ENCODE measurements at places on chromosomes 4 and X.

GRCh38 chrX:154751203-154751668 lies 359 bp upstream of the GAB3 start:
- no peak for DNase-seq

DNA sequence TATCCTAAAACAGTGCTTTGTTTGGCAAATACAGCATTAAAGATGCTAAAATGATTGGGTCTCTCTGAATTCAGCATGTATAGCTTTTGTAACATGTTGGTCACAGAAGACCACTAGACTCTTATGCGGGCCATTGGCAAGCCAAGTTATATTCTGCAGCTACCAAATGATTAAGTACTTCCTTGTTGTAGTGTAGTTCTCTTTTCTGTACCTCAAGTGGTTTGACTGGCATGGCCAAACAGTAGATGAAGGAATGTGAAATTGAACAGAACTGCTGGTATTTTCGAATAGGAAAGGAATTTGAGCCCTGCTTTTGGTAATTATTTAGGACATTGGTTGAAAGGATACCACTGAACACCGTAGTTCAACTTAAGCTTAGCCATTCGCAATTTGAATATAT lies 193.9 kb upstream of the GPC4 start:
- DNase-seq = no peak

GRCh38 chr4:3412257-3413020 lies 29.3 kb upstream of the HGFAC start:
- DNase-seq = no peak

GRCh38 chrX:69031971-69032391 lies 133.3 kb downstream of the PJA1 start:
- no peak for DNase-seq

- DNase-seq = no peak
Observed at GRCh38 chrX:17824980-17825379, 36.1 kb downstream of the RAI2 start.

DNA sequence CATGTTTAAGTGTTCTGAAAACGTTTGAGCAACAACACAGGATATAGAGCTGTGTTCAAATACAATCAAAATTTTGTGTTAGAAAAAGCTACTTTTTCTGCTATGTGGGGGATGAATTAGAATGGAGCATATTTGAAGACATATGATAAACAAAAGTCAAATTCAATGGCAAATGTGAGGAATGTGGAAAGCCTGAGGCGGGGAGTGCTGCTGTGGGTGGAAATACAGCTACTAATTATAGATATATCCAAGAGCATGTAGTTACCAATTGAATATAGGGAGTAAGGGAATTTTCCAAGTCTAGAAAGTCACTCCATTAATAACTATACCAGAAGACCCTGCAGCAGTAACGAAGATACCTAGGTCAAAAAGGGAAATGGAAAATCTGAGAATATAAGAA lies 2370.4 kb upstream of the TENM3 start:
- DNase-seq = no peak

GRCh38 chr4:57148831-57149505 lies 38.8 kb upstream of the IGFBP7 start:
- no peak for DNase-seq

DNA sequence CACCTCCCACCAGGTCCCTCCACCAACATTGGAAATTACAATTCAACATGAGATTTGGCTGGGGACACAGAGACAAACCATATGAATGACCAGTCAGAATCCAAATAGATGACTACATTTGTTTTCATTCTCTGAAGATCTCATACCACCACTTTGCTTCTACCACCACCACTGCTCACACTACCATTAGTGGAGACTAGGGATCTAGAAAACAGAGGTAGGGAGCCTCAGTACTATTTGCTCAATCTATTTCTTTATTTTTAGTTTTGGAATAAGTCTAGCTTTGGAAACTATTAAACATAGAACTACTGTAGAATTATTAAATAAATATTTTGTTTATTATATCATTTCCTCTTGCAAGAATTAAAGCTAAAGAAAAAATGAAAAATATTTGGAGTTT lies 727.9 kb downstream of the CCSER1 start:
- DNase-seq = no peak

DNA sequence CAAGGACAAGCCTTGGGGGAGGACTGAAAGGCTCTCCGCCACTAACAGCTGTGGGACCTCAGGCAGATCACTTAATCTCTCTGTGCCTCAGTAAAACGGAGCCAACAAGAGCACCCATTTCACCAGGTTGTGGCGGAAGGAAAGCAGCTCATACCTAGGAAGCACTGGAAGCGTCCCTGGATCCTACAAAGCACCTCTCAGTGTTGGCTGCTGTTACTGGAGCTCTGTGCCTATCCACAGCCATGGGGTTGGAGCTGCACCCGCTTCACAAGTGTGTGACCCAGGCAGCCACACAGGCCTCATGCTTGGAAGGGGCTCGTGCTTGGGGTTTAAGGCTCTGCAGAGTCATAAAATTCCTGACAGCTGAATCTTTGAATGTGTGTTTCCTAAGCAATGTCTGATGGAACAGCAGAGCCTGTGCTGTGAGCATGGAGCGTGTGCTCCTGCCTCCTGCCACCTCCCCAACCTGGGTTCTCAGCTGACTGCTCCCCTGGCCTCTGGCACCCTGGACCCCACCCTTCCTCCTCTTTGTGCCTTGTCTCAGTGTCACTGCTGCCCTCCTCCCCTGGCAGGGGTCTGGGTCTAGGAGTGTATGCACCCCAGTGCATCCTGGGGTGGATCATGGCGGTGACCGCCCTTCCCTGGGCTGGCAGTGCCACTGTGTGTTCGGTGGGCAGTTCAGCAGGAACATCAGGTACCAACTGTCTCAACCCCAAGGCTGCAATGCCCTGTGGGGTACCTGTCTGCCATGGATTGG lies 14.4 kb upstream of the MAN2B2 start:
- no peak for DNase-seq

DNA sequence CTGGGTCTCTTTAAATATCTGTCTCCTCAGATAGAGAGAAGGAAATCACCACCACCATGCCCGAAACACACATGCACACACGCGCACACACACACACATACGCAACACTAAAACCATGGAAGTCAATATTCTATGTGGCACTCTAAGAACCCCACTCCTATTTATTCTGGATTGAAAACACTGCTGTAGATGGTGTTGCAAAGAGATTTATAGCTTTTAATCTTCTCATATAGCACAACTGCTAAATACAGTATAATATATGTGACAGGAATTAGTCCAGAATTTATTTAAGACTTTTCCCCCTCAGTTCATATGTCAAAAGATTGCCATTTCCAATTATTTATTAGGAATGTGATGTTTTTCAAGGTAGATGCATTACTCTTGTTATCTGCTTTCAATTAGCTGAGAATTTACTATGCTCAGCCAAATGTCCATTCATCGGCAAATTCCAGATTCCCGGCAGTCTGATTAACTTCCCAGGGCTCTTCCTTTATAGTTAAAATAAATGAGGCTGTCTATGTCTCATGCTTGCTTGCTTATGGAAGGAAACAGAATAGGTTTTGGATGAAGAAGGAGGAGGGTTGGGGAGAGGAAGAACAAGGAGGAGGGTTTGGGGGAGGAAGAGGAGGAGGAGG lies 115.4 kb upstream of the NDP start:
- no peak for DNase-seq

- no peak for DNase-seq
Observed at GRCh38 chr4:77581724-77582123, 23.9 kb upstream of the CXCL13 start.

DNA sequence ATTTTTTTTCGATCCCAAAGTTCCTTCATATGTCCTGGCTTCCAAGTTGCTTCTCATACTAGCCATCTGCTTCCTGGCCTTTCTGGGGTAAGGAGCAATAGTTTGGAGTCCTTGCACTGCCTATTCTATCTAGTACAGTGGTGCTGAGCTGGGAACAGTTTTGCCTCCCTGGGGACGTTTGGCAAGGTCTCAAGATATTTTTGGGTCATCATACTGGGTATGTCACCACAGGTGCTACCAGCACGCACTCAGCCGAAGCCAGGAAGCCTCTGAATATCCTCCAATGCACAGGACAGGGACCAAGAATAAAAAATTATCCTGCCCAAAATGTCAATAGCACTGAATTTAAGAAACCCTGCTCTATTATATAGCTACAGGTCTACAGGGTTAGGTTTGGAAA lies 35.4 kb upstream of the TMSB15B start:
- no peak for DNase-seq

DNA sequence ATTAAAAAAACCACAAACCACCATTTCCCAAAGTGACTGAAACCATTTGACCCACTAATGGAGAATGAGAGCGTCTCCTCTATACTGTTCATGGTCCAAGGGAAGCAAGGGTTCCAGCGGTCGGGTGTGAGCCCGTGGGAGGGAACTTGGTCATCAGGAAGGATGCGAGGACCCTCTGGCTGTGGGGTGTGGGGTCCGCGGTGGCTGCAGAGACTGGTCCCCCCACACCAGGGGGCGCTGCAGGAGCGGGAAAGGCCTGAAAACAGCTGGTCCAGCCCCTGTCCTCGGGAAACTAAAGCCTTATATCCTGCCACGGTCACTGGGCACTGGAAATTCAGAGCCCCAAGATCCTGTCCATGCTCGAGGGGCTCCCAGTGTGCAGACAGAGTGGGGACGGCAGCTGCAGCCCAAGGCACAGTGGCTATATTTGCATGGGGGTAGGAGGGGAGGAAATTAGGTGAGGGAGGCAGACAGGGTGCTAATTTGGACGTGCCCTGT lies 4.3 kb downstream of the BLOC1S4 start:
- peak; percentile 88 for DNase-seq

DNA sequence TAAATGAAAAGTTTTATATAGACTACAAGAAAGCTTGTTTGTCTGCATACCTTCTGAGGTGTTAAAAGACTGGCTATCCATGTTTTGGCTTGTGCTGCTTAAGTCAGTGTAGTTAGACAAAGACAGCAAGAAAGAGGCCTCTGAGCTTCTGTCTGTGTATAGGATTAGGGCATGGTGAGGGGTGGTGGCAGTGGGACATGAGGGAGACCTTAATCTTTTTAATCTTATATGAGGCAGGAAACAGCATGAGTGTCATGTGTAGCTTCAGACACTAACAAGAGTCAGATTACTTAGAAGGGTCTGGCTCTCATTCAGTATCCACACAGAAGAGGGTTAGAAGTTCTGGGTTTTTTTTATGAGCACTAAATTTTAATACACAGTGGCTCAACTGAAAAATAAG lies 213.3 kb downstream of the GABRG1 start:
- DNase-seq = no peak

DNA sequence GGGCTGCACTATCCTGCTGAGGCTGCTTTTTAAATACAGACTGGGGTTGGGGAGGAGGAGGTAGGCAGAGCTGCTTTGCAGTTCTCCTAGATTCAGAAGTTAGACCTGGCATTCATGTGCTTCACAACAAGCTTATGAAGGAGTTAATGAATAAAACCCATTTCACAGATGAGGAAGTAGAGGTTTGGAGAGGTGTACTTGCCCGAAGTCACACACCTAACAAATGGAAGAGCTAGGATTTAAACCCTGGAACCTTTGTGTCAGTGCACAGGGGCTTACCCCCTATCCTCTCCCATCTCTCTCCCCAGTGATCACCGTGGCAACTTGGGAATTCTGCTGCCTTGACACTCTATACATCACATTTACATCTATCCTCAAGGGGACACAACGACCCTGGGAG lies 3.6 kb upstream of the MTM1 start:
- no peak for DNase-seq

GRCh38 chr4:118787844-118788380 lies 48.0 kb downstream of the SEC24D start:
- DNase-seq = no peak

GRCh38 chrX:85375333-85375738 lies 4.1 kb downstream of the POF1B start:
- no peak for DNase-seq

GRCh38 chr4:118760092-118760491 lies 74.9 kb downstream of the METTL14 start:
- no peak for DNase-seq

GRCh38 chrX:72569786-72570185 lies 2.9 kb downstream of the HDAC8 start:
- DNase-seq = no peak

- DNase-seq = peak; percentile 21
Observed at GRCh38 chr4:78707268-78707667, 68.9 kb upstream of the BMP2K start.

DNA sequence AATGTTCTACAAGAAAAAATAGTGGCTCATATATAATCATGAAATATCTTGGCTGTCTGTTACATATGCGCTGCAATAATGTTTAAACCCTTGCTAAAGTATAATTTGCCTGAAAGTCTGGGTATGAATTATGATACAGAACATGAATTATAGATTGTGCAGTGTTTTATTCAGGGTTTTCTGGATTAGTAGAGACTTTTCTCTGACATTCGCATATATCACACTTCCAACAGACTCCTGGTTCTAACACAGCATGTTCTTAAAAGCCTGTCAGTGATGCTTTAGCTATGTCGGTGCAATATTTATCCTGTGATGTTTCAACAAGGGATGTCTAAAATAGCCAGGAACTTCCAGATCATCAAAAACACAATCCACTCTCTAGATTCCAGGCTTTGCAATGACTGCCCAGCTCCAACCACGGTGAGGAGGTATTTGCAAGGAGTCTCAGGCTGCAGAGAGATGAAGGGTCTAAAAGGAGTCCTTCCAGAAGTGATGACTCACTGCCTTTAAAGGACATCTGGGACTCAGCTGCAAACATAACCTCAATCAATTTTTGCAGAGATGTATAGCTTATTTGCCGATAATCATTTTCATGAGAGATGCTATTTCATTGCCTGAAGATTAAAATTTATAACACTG lies 69.4 kb downstream of the RWDD4 start:
- DNase-seq = no peak

GRCh38 chr4:7194251-7195140 lies 2.2 kb downstream of the SORCS2 start:
- peak; percentile 39 for DNase-seq

DNA sequence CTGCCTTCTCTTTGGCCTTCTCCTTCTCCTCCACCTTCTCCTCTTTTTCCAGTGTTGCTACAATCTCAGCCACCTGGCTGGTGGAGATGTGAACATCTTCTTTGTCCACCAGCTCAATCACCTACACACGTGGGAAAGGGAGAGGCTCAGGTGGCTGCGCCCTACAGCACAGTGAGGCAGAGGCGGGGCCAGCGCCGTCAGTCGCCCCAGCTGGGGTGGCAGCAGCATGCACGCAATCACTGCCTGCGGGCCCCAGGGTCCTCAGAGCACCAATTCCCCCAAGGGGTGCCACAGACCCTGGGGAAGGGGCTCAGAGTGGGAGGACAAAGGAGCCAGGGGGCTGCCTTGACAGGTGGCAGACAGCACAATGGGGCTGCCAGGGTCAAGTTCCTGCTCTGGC lies 21.4 kb downstream of the FGFR3 start:
- DNase-seq = no peak

DNA sequence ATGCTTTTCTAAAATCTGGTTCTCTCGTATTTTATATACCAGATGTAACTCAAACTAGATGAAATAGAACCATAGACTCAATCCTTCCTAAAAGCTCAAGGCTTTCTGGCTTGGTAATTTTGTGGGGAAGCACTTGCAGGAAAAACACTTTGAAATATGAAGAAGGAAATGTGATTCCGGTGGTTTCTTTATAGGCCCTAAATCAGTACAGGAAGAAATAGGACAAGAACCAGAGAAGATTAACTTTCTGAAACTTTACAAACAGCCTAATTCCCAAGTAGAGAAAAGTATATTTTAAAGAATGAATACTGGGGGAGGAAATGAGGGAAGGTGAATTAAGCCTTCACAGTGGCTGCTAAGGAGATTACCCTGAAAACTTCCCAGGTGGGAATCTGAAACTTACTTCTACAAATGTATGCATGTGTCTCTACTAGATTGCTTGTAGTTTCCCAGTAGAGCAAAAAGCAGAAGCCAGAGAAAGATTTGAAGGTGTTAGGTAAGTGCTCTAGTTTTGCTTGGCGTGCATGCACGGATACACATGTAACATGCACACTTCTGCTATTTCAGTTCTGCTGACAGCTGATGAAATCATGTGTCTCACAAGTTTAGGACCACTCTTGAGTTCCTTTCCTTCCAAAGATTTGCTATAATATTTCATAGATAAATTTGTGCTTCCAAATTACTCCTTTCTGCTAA lies 92.1 kb downstream of the AFF1 start:
- DNase-seq = peak; percentile 26

All from midbrain (tissue), 1 donor.